ENCODE measurements at places on chromosomes 6 and 20.

DNA sequence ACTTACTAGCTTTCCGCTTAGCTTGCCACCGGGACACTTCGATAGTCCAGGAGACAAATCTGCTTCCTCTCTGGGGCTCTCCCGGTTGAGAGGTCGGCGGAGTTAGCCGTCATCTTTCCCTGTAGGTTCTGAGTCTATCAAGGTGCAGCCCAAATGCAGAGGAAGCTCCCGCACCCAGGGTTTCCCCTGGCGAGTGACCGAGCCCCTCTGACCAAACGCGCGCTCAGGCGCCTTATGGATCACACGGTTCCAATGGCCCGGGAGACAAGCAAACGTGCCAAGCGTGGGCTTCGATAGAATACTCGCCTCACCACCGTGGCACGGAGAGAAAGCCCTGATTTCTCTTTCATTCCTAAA is 15.8 kb upstream of the FOXC1 start:
- H3K27me3 ChIP-seq, result peaks cover 84% of the 10 kb centered on the region
- DNase-seq, result no peak
- no peak overlapping the region for H3K4me3 ChIP-seq
- H3K27ac ChIP-seq, result no peak overlapping the region

DNA sequence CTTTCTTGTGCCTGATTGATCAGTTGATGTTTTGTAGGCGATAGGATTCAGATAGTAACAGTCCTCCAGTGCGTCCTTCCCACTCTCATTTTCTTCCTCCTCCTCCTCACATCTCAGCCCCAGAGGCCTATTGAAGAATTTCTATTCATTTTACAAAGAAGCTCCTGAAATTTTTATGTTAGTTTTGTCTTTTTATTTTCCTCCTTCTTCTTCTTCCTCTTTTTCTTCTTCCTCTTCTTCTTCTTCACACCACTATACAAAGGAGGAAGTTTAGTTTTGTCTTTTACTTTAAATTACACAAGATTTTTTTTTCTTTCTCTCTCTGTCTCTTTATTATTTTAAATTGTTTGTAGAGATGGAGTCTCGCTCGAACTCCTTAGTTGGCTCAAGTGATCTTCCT is 19.1 kb downstream of the BTN2A1 start:
- no peaks in the 10 kb centered on the region for H3K36me3 ChIP-seq
- peak overlapping the region; percentile 99 for H3K27ac ChIP-seq
- H3K4me3 ChIP-seq, result peak overlapping the region; percentile 9

DNA sequence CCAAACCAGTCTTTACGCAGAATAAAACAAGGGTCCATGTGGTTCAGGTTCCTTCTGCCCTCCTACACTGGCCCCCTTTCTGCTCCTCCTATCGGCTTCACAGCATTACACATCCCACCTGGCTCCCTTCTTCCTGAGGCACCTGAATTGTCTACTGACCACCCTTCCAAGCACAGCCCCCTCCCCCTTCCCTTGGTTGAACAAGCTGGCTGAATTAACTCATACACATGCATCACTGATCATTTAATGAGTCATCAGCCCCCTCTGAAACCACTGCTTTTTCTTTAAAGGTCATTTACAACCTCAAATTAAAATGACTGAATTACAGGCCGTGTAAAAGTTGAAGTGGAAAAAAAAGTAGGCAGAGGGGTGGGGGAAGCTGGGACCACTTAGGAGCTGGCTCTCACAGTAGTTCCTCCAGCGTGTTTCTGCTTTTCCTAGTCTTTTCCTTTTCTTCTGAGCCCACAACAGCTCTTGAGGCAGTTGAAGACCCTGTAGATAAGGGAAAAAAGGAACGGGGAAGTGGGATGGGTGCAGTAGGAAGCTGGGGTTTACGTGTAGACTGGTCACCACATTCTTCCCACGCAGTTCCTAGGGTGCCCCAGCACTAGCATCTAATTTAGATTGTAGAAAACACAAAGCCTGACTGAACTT is 67.6 kb downstream of the FYN start:
- H3K36me3 ChIP-seq, result no peaks in the 10 kb centered on the region
- H3K27ac ChIP-seq, result peak overlapping the region; percentile 98
- peaks cover 61% of the 10 kb centered on the region for H3K4me1 ChIP-seq
- H3K4me3 ChIP-seq, result peak overlapping the region; percentile 75

- H3K27ac ChIP-seq, result no peak overlapping the region
- H3K36me3 ChIP-seq, result peaks cover 2% of the 10 kb centered on the region
- no peak overlapping the region for H3K4me3 ChIP-seq
- H3K4me1 ChIP-seq, result peaks cover 4% of the 10 kb centered on the region
Measured at GRCh38 chr6:138728662-138729061, 44.9 kb upstream of the CCDC28A start.

GRCh38 chr6:27795697-27796494 is 116.3 kb downstream of the OR2B2 start:
- H3K27ac ChIP-seq, result peak overlapping the region; percentile 65
- H3K36me3 ChIP-seq, result no peaks in the 10 kb centered on the region
- peaks cover 8% of the 10 kb centered on the region for H3K27me3 ChIP-seq

- H3K27ac ChIP-seq, result no peak overlapping the region
- no peaks in the 10 kb centered on the region for H3K27me3 ChIP-seq
- H3K36me3 ChIP-seq, result no peaks in the 10 kb centered on the region
- no peaks in the 10 kb centered on the region for H3K4me1 ChIP-seq
- no peak for DNase-seq
- no peak overlapping the region for H3K4me3 ChIP-seq
Measured at GRCh38 chr6:146410851-146411595, 132.6 kb upstream of the RAB32 start.

GRCh38 chr6:126526996-126527606 is 187.2 kb downstream of the CENPW start:
- DNase-seq, result no peak
- peaks cover 6% of the 10 kb centered on the region for H3K27me3 ChIP-seq
- H3K27ac ChIP-seq, result no peak overlapping the region
- H3K4me3 ChIP-seq, result no peak overlapping the region
